ENCODE measurements at places on chromosomes 3 and 15. TPM values are rescaled to one million over a fixed set of nuclear protein-coding genes. Genes with fewer than 3 reads are reported as not detected.

Gene CRABP1
- total RNA-seq, result not detected

Gene GRM2
- not detected for total RNA-seq

Gene SRGAP3
- total RNA-seq, result 4.6 TPM

Gene PLSCR5
- not detected for total RNA-seq

Gene PLA2G4E
- total RNA-seq, result not detected

Gene SI
- total RNA-seq, result not detected

Gene CPNE9
- total RNA-seq, result not detected

Gene MASP1
- total RNA-seq, result 52.5 TPM

Gene RTP3
- total RNA-seq, result not detected

Gene CAPN7
- 18.3 TPM for total RNA-seq

Gene TFG
- total RNA-seq, result 151 TPM

Gene NRG4
- total RNA-seq, result not detected

Gene CLEC3B
- 7.2 TPM for total RNA-seq

Gene PDCD7
- 15.6 TPM for total RNA-seq

Gene MFAP1
- total RNA-seq, result 21.8 TPM

Gene XCR1
- total RNA-seq, result not detected

Gene BHLHE40
- 73.8 TPM for total RNA-seq

Gene FBLN2
- total RNA-seq, result 16.1 TPM

Gene ARF4
- 361 TPM for total RNA-seq

Gene ZKSCAN7
- 4.9 TPM for total RNA-seq

Gene NANOGP8
- not detected for total RNA-seq

Gene DAZL
- total RNA-seq, result not detected

Gene NR1D2
- total RNA-seq, result 7.5 TPM

Gene NOX5
- 0.29 TPM for total RNA-seq

All from myometrial cell (primary cell).